ENCODE measurements at places on chromosomes 11 and 22.

DNA sequence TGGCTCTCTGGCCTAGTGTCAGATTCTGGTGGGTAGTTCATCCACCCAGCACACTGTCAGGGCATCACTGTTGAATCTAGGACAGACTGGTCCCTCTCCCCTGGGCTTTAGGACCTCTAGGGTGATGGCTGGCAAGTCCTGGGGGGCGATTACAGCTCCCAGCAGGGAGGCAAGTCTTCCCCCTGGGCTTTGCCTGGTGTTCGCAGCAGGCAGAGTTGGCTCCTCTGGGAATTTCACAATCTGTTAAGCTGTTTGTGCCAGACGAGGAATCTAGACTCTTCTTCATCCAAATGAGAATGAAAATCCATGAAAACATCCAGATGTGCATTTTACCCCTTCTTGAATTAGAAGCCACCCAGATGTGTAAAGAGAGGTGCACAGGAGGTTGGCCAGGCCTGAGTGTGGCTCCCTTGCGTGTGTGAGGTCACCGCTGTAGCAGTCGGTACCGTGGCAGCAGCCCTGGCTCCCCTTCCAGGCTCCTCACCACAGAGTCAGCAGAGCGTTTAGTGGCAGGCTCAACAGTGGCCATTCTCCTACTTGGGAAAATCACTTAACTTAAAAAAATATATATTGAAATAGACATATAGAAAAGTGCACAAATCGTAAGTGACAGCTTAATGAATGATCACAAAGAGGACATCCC is 99.9 kb upstream of the TBCEL start:
- no peak for DNase-seq

- DNase-seq = no peak
Measured at GRCh38 chr22:39207141-39208012, 37.4 kb downstream of the PDGFB start.

GRCh38 chr11:22554221-22554620 is 71.4 kb downstream of the FANCF start:
- DNase-seq = no peak

GRCh38 chr22:38965614-38966379 is 8.4 kb downstream of the APOBEC3A start:
- no peak for DNase-seq

DNA sequence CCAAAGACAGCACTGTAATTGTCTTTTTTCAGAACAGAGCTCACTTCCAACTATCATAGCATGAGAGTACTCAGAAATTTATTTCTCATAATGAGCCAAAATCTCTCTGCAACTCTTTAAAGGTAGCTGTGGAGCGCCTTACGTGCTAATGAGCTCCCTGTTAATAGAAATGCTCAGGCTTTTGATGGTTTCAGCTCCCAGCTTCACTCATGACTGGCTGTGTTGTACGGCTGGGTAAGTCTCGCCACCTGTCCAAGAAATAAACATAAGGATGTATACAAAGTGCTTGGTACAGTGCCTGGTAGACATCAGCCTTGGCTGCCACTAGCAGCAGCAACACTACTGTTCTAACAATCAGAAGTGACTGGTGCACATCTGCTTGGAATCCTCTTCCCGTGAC is 109.4 kb downstream of the LDLRAD3 start:
- DNase-seq = no peak
